ENCODE measurements at places on chromosomes 2 and 18. TPM values are rescaled to one million over a fixed set of nuclear protein-coding genes. Genes with fewer than 3 reads are reported as not detected.

KIAA1328 gene
- total RNA-seq, result 7.8 TPM

CELF4 gene
- 3.9 TPM for total RNA-seq

DLGAP1 gene
- 1.1 TPM for total RNA-seq

GPR55 gene
- not detected for total RNA-seq

NPPC gene
- 0.82 TPM for total RNA-seq

CTAGE1 gene
- 0.08 TPM for total RNA-seq

RIT2 gene
- not detected for total RNA-seq

PDCD1 gene
- total RNA-seq, result 17.5 TPM

CXCR1 gene
- 0.51 TPM for total RNA-seq

GRCh38 chr2:85131116-85131515 is 2.1 kb upstream of the TCF7L1 start:
- no peaks in the 10 kb centered on the region for H3K36me3 ChIP-seq
- no peaks in the 10 kb centered on the region for H3K27me3 ChIP-seq
- no peak overlapping the region for H3K4me3 ChIP-seq
- H3K4me1 ChIP-seq, result no peaks in the 10 kb centered on the region

DNA sequence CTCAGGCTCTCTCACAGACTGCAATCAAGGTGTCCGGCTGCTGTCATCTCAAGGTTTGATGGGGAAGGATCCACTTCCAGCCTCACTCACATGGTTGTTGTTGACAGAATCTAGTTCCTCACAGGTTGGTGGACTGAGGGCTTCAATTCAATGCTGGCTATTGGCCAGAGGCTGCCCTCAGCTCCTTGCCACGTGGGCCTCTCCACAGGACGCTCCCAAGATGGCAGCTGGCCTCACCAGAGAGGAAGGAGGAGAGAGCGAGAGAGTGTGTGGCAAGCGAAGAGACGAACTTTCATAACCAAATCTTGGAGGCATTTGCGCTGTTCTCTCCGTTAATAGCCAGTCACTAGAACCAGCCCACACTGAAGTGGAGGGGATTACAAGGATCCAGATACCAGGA is 13.5 kb upstream of the DNMT3A start:
- H3K27me3 ChIP-seq, result no peaks in the 10 kb centered on the region
- no peak overlapping the region for H3K4me3 ChIP-seq
- H3K36me3 ChIP-seq, result no peaks in the 10 kb centered on the region
- H3K27ac ChIP-seq, result no peak overlapping the region

DNA sequence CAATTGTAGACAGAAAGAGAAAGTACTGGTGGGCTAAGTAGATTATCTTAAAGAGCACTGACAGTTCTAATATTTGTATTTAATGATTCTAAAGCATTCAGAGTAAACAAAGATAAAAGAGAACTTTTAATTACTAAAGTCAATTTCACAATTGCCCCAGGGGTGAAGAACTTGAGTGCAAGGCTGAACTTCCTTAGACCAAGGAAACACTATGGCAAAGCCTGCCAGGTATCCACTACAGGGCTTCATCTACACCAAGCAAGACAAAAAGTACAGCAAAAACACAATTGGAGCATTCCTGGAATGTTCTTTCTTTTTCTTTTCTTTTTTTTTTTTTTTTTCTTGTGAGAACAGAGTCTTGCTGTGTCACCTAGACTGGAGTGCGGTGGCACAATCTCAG is 46.9 kb upstream of the NDUFV2 start:
- no peak overlapping the region for H3K4me3 ChIP-seq
- H3K27ac ChIP-seq, result no peak overlapping the region
- DNase-seq, result no peak
- H3K4me1 ChIP-seq, result no peaks in the 10 kb centered on the region
- no peaks in the 10 kb centered on the region for H3K36me3 ChIP-seq

- DNase-seq, result no peak
- no peaks in the 10 kb centered on the region for H3K27me3 ChIP-seq
- no peaks in the 10 kb centered on the region for H3K4me1 ChIP-seq
- no peak overlapping the region for H3K4me3 ChIP-seq
Observed at GRCh38 chr2:201831469-201831868, 25.1 kb downstream of the CDK15 start.

DNA sequence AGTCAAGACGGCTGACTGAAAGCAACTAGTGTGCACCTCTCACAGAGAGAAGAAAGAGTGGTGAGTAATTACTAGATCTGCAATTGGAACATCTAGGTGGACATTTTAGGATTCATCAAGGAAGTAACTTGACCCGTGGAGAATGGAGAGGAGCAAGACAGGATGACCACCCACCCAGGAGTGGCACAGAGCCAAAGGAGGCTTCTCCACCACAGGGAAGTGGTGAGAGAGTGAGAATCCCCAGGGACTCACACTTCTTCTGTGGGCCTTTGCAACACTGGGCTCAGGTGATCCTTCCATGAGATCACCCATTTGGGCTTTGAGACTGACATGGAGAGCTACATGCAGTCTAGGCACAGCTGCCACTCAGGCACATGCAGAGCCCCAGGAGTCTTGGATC is 132.8 kb upstream of the GALNT5 start:
- no peak for DNase-seq
- H3K36me3 ChIP-seq, result no peaks in the 10 kb centered on the region
- no peak overlapping the region for H3K27ac ChIP-seq
- H3K27me3 ChIP-seq, result no peaks in the 10 kb centered on the region

DNA sequence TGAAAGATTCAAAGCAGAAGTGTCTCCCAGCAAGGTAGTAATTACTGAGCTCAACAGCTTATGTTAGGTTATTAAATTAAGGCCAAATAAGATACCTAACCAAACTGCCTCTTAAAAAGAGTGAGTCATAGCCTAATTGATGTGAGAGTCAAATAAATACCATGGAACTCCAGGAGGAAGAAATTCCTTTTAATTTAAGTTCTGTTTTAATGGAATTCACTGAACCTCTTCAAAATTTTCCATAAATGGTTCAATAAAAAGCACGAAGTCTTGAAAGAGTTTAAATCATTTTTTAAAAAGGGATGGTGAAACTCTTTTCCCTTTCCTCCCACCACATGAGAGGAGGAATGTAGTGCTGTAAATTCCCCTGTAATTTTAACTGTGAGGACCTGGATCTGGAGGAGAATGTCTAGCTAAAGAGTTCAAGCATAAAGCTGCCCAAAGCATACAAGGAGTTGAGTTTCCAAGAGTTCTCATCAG is 180.8 kb upstream of the MMADHC start:
- no peaks in the 10 kb centered on the region for H3K27me3 ChIP-seq
- no peaks in the 10 kb centered on the region for H3K4me1 ChIP-seq
- DNase-seq, result no peak
- no peaks in the 10 kb centered on the region for H3K36me3 ChIP-seq
- H3K4me3 ChIP-seq, result no peak overlapping the region

DNA sequence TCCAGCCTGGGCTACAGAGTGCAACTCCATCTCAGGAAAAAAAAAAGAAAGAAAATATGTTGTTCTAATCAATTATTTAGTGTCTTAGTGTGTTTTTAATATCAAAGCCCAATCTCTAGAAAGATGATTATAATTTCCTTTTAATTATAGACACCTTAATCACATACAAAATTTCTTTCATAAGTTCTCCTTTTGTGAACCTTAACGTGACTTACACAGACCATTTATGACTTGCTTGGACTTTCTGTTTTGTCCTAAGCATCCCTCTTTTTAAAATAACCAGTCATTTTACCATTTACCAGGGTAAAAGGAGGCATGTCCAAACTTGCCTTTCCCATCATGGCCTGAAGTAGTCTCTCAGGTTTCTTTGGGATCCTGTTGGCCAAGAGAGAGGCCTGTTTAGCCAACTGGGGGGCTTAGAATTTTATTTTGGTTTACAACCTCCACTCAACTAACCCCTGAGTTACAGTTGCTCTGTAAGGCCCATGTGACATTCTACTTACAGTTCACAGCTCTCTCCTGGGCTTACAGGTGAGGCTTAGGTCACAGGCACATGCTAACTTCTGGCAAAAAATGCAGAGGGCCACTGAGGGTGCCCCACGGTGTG is 23.9 kb upstream of the GPR155 start:
- H3K27me3 ChIP-seq, result no peaks in the 10 kb centered on the region
- H3K27ac ChIP-seq, result no peak overlapping the region
- no peaks in the 10 kb centered on the region for H3K36me3 ChIP-seq
- no peak overlapping the region for H3K4me3 ChIP-seq
- DNase-seq, result no peak
- H3K4me1 ChIP-seq, result no peaks in the 10 kb centered on the region

DNA sequence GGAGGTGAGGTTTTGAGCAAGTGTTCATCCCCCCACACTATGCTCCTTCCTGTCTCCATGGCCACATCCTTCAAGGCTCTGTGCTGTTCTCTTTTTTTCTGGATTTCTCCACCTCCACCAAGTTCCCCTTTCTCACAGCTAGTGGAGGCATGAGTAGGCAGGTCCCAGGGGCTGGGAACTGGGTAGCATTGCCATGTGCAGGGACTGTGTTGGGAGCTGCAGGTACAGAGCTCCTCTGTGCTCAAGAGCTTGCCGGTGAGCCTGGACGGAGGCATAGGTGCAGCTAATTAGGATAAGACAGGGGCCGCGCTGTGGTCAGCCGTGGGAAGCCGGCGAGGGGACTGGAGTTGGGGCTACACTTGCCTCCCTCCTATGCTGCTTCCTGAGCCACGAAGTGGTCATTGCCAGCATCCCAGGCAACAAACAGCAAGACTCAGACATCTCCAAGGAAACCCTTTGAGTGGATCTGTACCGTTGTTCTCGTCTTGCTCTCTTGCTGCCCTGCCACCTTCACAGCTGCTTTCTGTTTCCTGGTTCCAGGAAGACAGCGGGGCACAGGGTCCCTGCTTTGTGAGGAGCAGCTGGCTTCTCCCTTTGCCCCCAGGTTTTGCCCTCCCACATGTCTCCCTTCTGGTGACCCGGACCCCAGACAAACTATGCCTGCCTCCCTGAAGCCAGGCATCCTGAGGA is 36.9 kb downstream of the ATOH8 start:
- H3K4me1 ChIP-seq, result peaks cover 69% of the 10 kb centered on the region
- no peak overlapping the region for H3K27ac ChIP-seq
- no peaks in the 10 kb centered on the region for H3K27me3 ChIP-seq

- no peak overlapping the region for H3K4me3 ChIP-seq
- H3K27ac ChIP-seq, result no peak overlapping the region
- H3K27me3 ChIP-seq, result no peaks in the 10 kb centered on the region
- H3K36me3 ChIP-seq, result no peaks in the 10 kb centered on the region
- H3K4me1 ChIP-seq, result no peaks in the 10 kb centered on the region
Observed at GRCh38 chr2:214104219-214104618, 306.6 kb upstream of the VWC2L start.

GRCh38 chr2:207625014-207625907 is at the start of gene METTL21A:
Gene METTL21A (minus strand): TSS chr2:207625394. CDS start chr2:207624375, 1,019 bp downstream.
- peak within 1 kb of the TSS; percentile 94 for H3K4me3 ChIP-seq
- H3K27ac ChIP-seq, result peak within 1 kb of the TSS; percentile 98
- H3K27me3 ChIP-seq, result no peaks in the 10 kb centered on the region
- H3K4me1 ChIP-seq, result no peaks in the 10 kb centered on the region
- no peaks in the 10 kb centered on the region for H3K36me3 ChIP-seq

GRCh38 chr18:27136208-27136535 is 48.9 kb downstream of the CHST9 start:
- H3K4me1 ChIP-seq, result no peaks in the 10 kb centered on the region
- H3K27ac ChIP-seq, result no peak overlapping the region
- no peak overlapping the region for H3K4me3 ChIP-seq
- H3K27me3 ChIP-seq, result no peaks in the 10 kb centered on the region
- H3K36me3 ChIP-seq, result no peaks in the 10 kb centered on the region
- no peak for DNase-seq

GRCh38 chr2:88856409-88857135 is 165.1 kb downstream of the RPIA start:
- H3K36me3 ChIP-seq, result no peaks in the 10 kb centered on the region
- no peaks in the 10 kb centered on the region for H3K27me3 ChIP-seq
- no peaks in the 10 kb centered on the region for H3K4me1 ChIP-seq
- no peak overlapping the region for H3K4me3 ChIP-seq

GRCh38 chr2:73250872-73251846 is 17.1 kb downstream of the CCT7 start:
- H3K36me3 ChIP-seq, result peaks cover 87% of the 10 kb centered on the region
- no peak overlapping the region for H3K27ac ChIP-seq
- no peak overlapping the region for H3K4me3 ChIP-seq
- no peak for DNase-seq

DNA sequence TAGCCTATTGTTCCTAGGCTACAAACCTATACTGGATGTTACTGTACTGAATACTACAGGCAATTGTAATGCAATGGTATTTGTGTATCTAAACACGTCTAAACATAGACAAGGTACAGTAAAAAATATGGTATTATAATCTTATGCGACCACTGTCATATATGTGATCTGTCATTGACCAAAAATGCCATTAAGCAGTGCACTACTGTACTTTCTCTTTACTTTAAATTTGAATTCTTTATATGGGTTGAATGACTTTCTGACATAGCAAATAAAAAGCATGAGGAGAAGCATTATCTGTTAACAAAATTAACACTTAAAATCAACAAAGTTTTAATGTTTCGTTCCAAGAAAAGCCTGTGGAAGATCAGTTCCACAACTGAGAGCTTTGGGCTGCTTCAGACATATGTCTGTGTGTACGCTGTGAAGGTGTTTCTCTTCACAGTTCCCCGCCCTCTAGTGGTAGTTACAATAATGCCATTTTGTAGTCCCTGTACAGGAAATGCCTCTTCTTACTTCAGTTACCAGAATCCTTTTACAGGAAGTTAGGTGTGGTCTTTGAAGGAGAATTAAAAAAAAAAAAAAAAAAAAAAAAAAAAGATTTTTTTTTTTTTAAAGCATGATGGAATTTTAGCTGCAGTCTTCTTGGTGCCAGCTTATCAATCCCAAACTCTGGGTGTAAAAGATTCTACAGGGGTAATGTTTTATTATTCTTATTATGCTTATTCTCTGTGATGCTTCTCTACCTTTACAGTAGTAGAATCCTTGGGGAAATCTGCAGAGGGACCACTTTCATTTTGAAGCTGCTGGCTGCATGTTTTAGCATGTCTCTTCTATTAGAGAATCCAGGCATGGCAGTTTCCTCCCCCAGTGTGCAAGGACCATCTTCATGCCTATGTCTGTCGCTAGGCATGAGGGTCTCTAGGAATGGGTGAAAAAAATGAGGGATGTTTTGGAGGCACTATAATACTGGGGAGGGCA is 54.5 kb downstream of the SCN2A start:
- no peak overlapping the region for H3K27ac ChIP-seq
- DNase-seq, result no peak
- no peak overlapping the region for H3K4me3 ChIP-seq
- no peaks in the 10 kb centered on the region for H3K4me1 ChIP-seq

GRCh38 chr18:22728481-22729105 is 204.5 kb upstream of the RBBP8 start:
- no peak overlapping the region for H3K4me3 ChIP-seq
- H3K27me3 ChIP-seq, result no peaks in the 10 kb centered on the region
- H3K4me1 ChIP-seq, result no peaks in the 10 kb centered on the region
- H3K27ac ChIP-seq, result no peak overlapping the region
- no peak for DNase-seq

GRCh38 chr2:224994242-224994823 is 47.9 kb downstream of the DOCK10 start:
- no peaks in the 10 kb centered on the region for H3K27me3 ChIP-seq
- H3K4me3 ChIP-seq, result no peak overlapping the region
- H3K4me1 ChIP-seq, result no peaks in the 10 kb centered on the region
- H3K36me3 ChIP-seq, result no peaks in the 10 kb centered on the region
- H3K27ac ChIP-seq, result no peak overlapping the region
- DNase-seq, result no peak
